ENCODE measurements at places on chromosomes 3 and 15.
A peak's percentile ranks its signal among the peaks of the same experiment; 100 is the strongest.

DNA sequence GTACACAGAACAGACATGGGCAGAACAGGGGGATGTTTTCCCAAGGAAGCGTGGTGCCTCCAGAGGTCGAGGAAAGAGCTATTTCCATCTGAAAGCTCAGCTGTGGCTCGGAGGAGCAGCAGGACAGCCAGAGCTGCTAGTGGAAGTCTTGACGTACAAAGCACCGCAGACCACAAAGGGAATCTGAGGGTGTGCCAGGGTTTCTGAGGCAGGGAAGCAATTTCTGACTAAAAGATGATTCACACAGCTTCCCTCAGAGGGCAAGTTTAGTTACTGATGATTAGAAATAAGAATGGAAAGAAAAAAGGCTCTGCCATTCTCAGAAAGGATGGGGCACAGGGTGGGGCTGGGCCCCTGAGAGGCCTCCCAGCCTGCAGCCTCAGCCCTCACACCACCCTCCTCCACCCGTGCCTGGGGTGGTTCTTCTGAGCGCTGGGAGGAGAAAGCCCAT lies 45.8 kb upstream of the SEC13 start:
- DNase-seq = peak; percentile 18

GRCh38 chr15:90016721-90017120 lies 15.6 kb downstream of the ZNF710 start:
- no peak for DNase-seq

GRCh38 chr15:61661791-61662190 lies 398.5 kb downstream of the VPS13C start:
- DNase-seq = no peak

GRCh38 chr15:36742696-36743095 lies 163.3 kb downstream of the CDIN1 start:
- DNase-seq = no peak

- no peak for DNase-seq
Measured at GRCh38 chr3:190305406-190305805, 16.8 kb downstream of the CLDN1 start.

GRCh38 chr3:162721736-162722135 lies 1225.1 kb downstream of the OTOL1 start:
- no peak for DNase-seq

DNA sequence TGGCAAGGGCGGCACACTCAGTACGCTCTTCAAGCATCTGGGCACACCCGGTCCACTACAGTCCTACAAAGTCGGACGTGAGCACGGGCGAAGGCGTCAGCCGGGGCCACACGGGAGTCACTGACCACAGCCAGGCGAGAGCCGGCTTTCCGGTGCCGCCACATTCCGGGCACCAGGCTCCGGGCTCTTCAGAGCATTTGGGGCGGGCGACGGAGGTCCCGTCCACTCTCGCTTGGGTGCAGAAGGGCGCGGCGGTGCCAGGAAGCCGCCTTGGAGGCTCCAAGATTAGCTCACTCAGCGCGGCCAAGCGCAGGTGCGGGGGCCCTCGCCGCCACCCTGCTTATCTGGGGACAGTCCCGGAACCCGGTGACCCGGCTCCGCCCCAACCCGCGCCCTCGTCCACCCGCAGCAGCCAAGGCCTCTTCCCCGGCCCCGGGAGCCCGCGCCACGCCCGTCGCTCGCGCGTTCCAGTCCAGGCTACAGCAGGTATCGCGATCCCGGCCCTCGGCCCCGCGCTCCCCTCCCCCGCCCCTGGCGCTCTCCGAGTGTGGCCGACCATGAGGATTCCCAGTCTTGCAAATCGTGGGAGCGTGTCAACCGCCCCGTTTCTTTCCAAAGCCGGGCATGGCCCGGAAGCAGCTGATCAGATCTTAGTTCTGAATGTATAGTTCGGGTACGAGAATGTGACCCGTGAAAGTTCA lies at the start of gene ADPRH:
ADPRH (plus strand) TSS at position 127 of the 701 bp plus-strand sequence. CDS start 2,678 bp downstream, outside the sequence.
- peak; percentile 29 for DNase-seq

GRCh38 chr3:157159037-157159761 lies 748 bp downstream of the CCNL1 start:
- DNase-seq = peak; percentile 62

DNA sequence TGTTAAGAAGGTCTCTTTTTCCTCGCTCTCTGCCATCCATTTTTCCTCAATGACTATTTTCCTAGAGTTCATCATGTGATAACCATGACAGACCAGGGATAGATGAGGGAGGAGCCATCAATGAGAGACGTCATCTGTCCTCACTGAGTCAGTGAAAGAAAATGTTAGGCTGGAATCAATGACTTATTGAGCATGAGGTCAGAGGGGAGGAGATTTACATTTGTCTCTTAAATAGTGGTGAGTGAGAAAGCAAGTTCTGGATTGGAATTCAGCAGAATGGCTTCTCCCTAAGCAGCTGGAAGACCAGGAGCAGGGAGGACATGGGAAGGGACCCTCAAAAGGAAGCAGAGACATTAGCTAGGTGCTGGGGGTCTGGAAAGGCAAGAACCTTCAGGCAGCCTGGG lies 28.2 kb upstream of the USP3 start:
- no peak for DNase-seq

- DNase-seq = no peak
Measured at GRCh38 chr3:143998266-143998665, 26.6 kb downstream of the DIPK2A start.

GRCh38 chr15:89406940-89407607 lies 72.5 kb upstream of the POLG start:
- no peak for DNase-seq

DNA sequence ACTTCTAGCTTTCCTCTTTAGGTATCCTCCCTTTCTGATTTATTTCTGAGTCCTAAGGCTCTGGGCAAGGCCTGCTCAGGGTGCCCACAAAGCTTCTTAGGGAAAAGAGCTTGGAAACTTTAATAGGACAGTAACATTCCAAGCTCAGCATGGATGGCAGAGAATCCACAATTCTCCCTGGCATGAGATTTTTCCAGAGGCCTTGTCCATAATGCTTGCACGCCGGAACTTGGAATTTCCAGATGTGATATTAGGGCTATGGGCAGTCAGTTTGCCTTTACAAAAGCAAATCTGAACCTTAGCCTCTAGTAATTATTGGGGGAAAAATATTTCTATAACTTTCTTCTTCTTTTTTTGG lies 139.0 kb upstream of the RBMS3 start:
- no peak for DNase-seq

- no peak for DNase-seq
Measured at GRCh38 chr3:177361081-177361938, 164.0 kb upstream of the TBL1XR1 start.

- no peak for DNase-seq
Measured at GRCh38 chr3:51706788-51707731, at the start of gene GRM2. Gene GRM2, plus strand, starts transcription at chr3:51707068. Its CDS starts 1,916 bp downstream, at chr3:51708984.

DNA sequence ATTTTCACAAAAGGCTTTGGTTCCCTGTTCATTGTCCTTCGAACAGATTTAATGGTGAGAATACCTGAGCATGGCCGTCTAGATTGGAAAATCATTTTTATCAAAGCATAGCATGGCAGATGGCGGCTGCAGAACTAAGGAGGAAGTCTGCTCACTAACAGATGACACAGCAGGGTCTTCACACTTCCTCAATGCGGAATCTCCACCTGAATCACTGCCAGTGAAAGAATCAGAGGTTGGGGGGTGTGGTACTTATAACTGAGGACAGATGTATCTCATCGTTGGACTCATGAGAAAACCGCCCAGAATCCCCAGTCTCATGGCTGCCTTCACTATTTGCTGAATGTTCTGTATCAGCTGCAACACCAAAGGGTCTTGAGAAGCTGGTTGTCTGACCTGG lies 31.6 kb upstream of the PYGO1 start:
- no peak for DNase-seq

- DNase-seq = no peak
Measured at GRCh38 chr3:56122911-56123310, 345.4 kb downstream of the ERC2 start.

GRCh38 chr3:197533927-197534725 lies 21.6 kb downstream of the BDH1 start:
- DNase-seq = no peak

- DNase-seq = no peak
Measured at GRCh38 chr3:44042772-44043171, 198.9 kb upstream of the TOPAZ1 start.

GRCh38 chr3:126126811-126127431 lies 43.0 kb upstream of the SLC41A3 start:
- DNase-seq = no peak

DNA sequence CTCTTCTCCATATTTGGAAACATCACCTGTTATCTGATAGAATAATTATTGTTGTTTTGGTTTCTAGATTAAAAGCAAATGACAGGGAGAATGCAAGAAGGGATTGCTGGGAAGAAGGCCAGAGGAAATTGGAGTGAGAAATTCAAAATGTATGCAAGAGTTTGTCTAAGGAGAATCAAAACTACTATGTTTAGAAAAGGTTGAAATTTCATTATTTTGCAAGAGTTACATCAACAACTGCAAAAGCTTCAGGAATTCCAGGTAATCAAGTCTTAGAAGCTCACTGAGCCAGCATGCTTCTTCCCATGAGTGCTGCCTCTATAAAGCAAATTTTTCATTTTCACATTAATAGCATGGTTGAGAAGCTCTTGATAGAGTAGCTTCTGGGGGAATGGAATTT lies 177.2 kb upstream of the GBE1 start:
- no peak for DNase-seq

DNA sequence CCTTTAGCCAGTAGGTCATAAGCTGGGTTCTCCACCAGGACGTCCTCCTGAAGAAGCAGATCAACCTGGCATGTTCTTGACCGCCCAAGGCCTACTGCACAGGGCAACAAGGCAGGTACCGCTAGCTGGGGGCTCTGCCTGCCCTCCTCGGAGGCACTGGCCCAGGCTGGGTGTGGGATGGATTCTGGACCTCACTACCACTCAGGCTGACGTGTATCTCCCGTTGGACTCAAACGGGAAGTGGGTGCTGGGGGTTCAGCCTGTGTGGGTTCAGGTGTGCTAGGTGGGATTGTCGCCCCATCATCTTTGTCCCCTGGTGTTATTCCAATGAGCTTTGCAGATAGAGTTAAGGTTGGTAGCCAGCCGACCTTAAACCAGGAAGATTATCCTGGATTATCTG lies 95.0 kb upstream of the SNRPA1 start:
- no peak for DNase-seq

DNA sequence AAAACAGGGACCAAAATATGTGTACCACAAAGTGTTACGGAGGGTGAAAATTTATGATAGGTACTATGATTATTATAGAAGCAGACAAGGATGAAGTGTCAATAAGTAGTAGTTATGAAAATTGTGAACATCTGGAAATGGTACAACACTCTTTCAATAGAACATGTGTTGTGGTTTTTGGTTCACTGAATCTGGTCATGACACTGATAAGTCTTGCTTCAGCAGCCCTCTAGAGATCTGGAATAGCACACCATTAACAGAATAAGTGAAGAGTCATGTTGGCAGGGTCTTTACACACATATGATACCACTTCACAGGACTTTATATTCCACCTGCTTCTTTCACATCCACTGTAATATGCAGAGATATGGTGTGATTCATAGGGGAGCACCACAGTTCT lies 985.2 kb upstream of the SEMA6D start:
- no peak for DNase-seq

DNA sequence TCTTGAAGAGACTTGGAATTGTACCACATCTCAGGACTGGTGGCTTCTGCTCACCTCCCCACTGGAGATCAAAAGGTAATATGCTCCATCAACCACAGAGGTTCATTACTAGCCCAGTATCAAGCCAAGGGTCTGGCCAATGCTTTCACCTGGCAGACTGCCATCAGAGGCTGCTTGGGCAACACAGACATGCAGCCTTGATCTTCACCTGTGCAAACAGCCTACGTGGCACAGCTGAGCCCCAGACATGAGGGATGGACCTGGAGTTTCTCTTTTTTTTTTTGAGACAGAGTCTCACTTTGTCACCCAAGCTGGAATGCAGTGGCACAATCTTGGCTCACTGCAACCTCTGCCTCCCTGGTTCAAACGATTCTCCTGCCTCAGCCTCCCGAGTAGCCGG lies 105.6 kb upstream of the HES1 start:
- DNase-seq = no peak

DNA sequence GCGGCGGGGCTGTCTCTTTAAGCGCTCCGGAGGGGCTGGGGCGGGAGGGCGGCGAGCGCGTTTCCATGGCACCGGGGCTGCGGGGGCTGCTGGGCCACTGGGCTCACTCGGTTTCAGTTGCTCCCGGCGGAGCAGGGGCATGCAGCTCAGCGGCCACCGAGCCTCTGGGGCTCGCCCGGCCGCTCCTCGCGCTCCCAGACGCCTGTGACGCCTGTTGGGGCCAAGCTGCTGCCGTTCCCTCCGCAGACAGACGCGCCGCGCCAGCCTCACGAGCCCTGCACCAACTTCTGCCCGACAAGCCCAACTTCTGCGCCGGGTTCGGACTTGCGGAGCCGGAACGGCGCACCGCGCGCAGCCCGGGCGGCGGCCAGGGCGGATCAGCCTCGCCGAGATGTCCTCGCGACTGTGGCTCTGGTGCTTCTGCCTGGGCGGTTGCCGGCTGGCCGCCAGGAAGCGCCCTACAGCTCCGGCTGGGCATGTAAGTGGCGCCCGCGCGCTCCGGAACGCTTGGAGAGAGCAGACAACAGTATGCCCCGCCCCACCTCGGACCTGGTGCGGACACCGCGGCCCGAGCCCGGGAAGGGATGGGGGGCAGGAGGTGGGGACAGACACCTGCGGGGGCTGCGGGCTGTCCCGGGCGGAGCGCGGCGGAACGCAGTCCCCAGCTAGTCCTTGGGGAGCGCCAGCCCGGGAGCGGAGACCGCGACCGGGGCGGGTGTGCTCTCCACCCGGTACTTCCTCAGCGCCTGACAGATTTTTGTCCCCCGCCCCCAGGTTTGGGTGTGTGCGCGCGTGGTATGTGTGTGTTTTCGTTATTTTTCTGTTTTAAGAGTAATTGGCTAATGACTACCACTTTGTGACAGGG lies 154.1 kb upstream of the GOLIM4 start:
- DNase-seq = no peak

- no peak for DNase-seq
Measured at GRCh38 chr3:33971055-33971454, 172.6 kb downstream of the PDCD6IP start.

- DNase-seq = no peak
Measured at GRCh38 chr15:88108991-88109390, 147.5 kb downstream of the NTRK3 start.

DNA sequence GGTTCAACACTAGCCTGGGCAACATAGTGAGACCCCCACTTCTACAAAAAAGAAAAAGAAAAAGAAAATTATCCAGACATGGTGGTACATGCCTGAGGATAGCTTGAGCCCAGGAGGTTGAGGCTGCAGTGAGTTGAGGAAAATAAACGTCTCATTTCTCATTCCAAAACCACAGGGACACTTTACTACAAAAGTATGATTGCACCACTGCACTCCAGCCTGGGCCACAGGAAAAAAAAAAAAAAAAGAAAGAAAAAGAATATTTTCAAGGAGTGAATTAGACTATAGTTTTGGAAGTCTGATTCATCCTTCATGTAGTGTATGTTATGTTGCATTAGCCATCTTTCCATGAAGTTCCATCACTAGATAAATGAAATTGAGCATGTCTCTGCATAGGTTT lies 149.5 kb upstream of the THBS1 start:
- no peak for DNase-seq

Measured in activated CD8-positive, alpha-beta memory T cell treated with anti-CD3 and anti-CD28 coated beads for 48 hours (primary cell).